ENCODE measurements at places on chromosomes 6 and 20.

DNA sequence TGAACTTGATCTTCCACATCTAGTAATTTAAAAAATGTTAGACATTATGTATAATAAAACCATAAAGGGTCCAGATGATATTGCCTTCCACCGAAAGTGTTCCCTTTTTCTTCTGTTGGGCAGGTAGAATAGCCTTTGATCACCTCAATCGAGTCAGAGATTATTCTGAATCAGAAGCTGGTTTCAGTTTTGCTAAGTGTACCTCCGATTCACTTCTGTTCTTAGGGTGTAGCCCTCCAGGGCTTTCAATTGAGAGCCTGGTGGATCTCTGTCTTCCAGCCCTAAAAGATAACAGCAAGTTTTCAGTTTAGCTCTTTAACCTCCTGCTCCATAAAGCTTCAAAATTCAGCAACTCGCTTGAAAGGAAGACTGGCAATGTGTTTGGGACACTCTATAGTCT, 21.1 kb upstream of the AIG1 start:
- no peak for DNase-seq

GRCh38 chr6:145241039-145241438, 494.3 kb downstream of the EPM2A start:
- DNase-seq: no peak

DNA sequence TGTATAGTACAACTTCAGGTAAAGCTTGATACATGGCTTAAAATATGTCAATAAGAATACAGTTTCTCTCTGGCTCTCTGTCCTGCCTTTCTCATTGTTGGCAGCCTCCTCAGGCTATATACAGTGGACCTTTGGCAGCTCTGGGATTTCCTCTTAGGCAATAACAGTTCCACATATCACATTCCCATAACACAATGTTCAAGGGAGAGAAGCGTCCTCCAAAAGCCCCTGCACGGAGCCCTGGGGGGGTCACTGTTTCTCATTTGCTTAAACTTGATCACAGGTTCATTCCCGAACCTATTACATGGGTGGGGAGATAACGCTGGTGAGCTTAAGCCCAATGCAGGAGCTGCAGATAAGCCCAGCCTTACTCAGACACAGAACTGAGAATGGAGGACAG, 4.4 kb upstream of the FLRT3 start:
- DNase-seq: no peak

DNA sequence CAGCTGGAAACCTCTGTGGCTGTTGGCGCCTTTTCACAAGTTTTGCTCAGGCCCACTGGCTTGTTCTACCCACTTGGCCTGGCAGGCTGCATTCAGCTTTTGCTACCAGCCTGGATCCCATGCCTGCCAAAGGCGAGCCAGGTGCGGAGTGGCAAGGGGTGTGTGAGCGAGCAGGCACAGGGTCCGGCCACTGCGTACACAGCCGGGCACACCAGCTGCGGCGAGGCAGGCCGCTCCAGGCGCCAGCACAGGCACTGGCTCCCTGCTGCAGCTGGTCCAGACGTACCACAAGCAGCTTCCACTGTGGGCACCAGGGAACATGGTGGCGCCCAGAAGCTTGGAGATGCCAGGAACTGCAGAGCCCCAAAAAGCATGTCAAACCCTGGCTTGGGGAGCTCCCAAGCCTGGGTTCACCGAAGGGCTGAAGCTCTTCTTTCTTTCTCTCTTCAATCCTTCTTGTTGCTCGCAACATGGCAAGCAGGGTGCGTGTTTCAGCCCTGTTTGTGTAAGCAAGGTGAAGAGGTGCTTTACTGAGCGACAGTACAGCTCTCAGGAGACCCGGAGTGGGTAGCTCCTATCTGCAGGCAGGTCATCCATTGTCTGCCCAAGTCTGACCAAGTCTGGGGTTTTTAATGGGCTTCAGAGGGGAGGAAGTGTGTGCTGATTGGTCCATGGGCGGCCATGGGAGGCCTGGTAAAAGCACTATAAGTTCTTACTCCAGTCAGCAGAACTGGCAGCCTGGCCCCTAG, 32.6 kb upstream of the GRM4 start:
- DNase-seq: no peak

DNA sequence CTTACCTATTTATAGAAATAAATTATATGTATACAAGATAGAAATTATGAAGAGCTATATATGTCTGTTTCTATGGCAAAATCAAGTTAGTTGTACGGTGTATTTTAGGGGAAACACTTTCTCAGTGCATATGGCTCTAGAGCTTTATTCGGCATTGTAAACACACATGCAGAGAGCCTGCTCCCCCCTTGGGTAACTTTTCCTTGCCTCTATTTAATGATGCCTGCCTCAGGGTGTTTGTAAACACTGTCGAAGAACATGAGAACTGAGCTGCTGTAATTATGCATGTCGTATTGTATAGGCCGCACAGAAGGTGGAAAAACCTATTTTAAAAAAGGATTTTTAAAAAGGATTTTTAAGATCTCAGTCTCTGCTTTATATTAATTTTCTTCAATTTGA, 133.4 kb downstream of the FNDC1 start:
- no peak for DNase-seq

DNA sequence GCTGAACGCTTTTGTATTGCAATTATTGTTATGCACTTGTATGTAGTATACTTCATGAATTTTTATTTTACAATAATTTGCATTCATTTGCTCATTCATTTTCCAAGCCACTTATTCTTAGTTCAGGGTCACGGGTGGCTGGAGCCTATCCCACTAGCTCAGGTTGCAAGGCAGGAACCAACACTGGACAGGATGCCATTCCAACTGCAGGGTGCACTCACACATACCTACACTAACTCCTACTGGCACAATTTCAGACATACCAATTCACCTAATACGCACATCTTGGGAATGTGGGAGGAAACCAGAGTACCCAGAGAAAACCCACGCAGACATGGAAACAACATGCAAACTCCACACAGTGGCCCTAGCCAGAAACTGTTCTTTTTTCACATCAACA, 61.8 kb downstream of the LMBRD1 start:
- DNase-seq: no peak

GRCh38 chr6:30742316-30743098, at the start of gene FLOT1:
FLOT1 (minus strand) TSS chr6:30742687; CDS start chr6:30742189, 498 bp downstream.
- DNase-seq: peak; percentile 74

DNA sequence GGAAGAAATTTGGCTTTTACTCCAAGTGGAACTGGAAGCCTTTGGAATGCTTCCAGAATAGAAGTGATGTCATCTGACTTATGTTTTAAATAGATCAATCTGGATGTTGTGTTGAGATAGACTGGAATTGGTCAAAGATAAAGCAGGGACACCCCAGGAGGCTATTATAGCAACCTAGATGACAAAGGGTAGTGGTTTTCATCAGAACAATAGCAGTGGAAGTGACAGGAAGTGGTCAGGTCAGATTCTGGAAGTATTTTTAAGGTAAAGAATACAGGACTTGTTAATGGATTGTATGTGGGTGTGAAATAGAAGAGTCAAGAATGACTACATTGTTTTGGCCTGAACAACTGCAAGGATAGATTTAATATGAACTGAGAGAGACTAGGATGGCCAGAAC, 191.4 kb downstream of the ADGRB3 start:
- no peak for DNase-seq

Measured in SHP77 treated with DMSO at 0.1 percent for 48 hours (cell line).